GM13977 (cell line): ENCODE measurements at places on chromosomes 5 and 9.

DNA sequence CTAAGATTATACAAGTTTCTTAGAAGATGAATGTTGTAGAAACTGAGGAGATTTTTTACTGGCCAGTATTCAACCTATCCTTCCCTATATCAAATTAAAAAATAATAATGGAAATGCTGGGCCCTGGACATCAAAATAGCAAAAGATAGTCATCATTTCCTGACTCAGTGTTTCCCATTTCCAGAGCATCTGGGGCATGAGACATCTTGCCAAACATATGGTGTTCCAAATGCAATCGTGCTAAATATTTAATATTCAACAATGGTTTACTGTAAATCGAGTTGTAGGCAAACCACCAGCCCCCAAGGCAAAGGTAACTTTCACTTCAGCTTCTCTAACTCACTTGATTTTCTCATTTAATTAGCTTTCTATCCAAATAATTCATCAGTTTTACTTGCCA is 152.9 kb downstream of the FRMD3 start:
- DNase-seq: no peak

DNA sequence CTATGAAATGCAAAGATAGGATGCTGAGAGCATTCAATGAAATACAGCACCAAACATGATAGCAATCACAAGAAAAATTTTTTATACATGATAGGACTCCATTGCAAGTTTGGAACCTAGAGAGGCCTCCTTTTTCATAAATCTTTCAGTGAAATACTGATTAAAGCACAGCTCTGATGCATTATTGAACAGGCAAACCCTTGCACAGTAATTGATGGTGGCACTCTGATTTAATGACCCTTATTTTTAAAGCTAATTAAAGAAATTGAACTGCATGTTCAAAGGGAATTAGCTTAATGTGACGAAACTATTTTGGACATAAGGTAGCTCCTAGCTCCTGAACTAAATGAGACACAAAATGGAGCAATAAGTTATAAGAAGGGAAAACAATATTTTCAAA is 44.6 kb downstream of the MPDZ start:
- DNase-seq: no peak

- no peak for DNase-seq
Measured at GRCh38 chr5:28751396-28751795, 1713.0 kb upstream of the CDH9 start.

DNA sequence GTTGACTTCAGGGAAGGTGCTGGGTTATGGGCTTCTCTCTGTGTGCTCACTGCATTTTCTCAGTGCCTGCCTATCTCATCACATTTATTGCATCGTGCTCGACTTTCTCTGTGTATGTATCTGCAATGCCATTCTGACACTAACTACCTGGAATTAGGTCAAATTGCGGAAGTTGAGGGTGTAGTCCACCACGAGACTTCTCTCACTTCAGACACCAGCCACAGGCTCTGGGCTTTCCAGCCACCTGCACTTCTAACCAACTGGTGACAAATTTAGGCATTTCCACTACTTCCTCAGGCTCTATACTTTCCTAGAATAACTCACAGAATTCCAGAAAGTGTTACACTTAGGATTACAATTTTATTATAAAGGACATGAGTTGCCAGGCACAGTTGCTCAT is 188.6 kb upstream of the ZNF608 start:
- DNase-seq: peak; percentile 42

GRCh38 chr5:97101189-97101910 is 41.1 kb downstream of the LIX1 start:
- no peak for DNase-seq

- DNase-seq: no peak
Measured at GRCh38 chr9:35114840-35115628, 628 bp downstream of the ATOSB start.

DNA sequence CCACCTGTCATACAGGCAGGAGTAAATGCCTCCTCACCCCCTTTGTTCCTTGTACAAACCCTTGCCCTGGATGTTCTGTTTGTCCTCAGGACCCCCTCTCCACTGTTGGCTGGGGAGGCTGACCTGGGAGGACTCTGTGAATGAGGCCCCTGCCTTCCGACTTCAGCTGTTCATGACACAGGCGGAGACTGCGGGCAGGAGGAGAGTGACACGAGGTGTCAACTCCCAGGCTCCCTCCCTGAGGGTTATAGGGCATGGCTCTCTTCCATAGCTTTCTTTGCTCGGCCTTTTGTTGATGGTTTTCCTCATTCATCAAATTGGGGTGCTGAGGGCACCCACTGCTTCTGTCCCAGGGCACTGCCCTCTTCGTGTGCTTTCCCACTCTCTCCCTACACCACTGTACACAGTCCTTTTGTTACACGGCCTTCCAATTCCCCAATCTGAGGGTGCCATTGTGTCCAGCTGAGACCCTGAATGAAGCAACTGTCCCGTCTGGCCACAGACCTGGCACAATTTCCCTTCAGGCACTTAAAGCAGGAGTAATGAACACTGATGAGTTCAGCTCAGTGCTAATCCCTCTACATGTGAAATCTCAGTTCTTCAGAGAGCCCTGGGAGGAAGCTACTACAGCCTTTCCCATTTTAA is 33.8 kb downstream of the KCNIP1 start:
- DNase-seq: no peak

DNA sequence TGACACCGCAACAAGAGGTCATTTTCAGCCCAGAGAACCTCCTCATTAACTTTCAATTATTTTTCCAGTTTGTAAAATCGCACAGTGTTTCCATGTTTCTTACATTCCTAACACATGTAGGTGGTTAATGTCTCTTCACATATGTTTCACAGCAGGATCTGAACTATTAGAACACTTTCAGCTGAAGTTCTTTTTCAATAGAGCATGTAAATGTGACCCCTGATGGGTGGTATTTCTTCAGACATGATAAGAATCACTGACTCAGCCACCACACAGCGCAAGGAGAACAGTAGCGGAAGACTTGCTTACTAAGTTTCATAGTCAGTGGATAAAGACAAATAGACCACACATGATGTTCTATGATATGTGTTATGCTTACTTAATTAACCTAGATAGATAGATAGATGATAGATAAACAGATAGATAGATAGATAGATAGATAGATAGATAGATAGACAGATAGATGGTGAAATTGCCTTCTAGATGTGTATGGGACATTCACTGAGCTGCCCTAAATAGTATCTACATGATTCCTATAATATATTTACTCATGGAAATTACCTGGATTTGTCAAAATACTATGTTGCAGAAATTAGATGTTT is 1992.1 kb upstream of the NUDT12 start:
- DNase-seq: no peak

GRCh38 chr9:75105841-75106240 is 17.5 kb downstream of the OSTF1 start:
- DNase-seq: no peak

DNA sequence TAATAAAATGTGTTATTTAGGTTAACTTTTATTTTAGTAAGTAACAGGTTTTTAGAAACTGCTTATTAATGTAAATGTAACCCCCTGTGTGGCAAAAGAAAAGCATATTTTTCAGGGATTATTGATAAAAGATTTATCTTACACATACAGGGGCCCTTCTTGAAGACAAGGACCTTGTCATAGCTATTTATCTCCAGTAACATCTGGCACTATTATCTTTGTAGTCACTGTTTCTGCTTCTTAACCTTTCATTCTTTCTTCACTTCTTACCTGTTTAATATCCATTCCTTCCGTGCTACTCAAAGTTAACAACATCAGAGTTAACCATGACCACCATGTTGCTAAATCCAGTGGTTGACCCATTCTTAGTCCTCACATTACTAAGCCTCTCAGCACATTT is 117.8 kb upstream of the VCAN start:
- DNase-seq: no peak

DNA sequence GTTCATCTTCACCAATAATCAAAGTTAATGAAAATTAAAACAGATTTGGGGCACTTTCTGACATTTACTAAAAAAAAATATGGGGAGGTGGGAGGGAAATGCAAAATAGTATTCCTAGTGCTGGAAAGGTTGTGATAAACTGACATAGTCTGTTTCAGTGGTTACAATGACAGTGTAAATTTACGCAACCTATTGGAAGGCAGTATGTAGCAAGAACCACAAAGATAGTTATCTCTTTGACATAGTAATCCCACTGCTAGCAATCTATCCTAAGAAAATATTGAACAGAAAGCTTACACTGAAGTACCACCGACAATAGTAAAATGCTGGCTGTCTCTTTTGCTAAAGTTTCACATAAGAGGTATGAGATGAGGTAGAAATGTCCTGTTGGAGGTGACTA is 15.1 kb upstream of the EPB41L4B start:
- no peak for DNase-seq

DNA sequence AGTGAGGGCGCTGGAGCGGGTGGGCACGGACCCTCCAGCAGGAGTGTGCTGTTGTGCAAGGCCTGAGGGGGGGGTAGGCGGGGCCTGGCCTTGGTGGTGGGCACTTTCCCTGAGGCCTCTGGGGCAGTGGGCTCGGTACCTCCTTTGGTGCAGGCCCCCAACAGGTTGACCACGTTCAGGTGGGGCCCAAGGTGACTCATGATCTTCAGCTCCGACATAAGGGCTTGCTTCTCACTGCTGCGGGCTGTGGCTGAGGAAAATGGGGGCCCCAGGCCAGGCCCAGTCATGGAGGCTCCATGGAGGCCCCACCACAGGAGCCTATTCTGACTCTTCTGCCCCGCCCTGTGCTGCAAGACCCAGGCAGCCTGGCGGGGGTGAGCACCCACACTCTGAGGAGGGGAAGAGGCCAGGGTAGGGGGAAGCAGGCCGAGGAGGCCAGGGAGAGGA is 31.5 kb downstream of the PDGFRB start:
- no peak for DNase-seq

DNA sequence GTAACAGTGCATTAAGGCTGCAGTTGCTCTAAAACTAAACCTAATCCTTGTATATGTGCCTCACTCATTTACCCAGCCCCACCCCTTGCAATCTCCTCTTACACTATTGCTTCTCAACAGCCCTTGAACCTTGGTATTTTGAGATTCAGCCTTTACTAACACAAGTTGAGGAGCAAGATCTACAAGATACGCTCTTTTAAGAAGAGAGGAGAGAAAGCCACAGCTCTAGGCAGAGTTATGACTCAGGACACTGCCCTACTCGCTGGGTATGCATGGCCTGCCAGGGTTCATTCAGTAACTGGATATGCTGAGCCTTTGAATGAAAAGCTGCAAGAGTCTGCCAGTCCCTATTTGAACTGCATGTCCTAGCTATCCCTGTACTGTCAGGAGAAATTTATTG is 219.5 kb downstream of the PCSK5 start:
- DNase-seq: no peak

- no peak for DNase-seq
Measured at GRCh38 chr9:14645648-14646047, 47.6 kb downstream of the ZDHHC21 start.

- no peak for DNase-seq
Measured at GRCh38 chr9:123471843-123472570, 116.0 kb downstream of the CRB2 start.

- DNase-seq: peak; percentile 41
Measured at GRCh38 chr5:119022017-119022745, 33.8 kb upstream of the DTWD2 start.

- DNase-seq: no peak
Measured at GRCh38 chr9:87793292-87793691, 67.4 kb downstream of the CTSL start.
